Fibroblast of skin of left biceps (primary cell): ENCODE measurements at places on chromosomes 1 and 21.

GRCh38 chr1:106836708-106837107, 219.8 kb upstream of the PRMT6 start:
- no peak for DNase-seq

DNA sequence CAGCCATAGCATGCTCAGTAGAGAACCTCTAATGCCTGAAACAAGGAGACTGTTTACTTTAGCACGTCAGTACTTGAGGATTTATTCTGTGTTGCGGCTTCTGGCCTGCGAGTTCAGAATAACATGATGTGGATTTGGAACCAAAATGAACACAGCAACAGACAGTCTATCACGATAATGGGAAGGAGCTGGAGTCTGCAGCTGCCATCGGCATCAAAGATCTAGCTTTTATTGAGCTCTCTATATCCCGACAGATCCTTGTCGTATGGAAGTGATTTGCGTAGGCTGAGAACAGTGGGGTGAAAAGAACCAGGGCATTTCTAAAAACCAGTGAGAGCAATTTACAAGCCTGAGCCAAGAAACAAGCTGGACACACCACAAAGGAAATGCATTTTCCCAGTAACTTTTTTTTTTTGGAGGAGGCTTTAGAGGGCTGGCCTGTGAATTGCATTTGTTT, 294.2 kb downstream of the KIF26B start:
- no peak for DNase-seq

DNA sequence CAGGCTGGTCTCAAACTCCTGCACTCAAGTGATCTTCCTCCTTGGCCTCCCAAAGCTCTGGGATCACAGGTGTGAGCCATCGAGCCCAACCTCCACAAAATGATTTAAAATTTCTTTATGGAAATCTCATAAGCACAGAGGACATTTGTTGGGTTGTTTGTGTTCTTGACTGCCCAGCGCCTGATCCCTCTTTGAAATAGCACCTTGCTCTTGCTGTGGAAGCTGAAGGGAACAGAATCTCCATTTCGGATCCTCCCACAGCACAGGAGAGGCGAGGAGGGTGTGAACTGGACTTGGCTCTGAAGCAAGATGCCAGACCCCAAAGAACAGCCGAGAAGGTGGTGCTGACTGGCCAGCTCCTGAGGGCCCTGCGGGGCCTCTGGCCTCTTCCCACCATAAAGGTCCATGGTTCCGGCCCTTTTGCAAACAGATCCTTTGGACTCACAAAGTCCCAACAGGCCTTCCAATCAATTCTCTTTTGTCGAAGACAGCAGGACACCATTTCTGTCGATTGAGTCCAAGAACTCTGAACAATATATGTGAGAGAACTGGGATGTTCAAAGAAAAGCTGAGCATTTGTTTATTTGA, 45.6 kb upstream of the COA6 start:
- DNase-seq = no peak

DNA sequence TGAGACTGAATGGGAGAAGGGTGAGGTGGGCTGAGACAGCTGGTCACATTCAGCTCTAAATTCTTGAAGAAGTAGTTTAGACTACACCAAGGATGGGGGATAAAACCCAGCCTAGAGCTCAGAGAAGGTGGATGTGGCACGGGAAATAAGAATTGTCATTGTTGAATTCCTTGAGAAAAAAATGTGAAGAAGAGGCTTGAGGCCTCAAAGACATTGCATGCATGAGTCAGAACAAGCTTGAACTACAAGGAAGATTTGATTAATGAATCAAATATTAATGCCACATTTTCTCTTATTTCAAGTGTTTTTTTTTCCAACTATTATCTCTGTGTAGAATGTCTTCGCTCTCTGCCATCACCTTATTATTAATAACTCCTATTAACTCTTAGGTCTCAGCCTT, 58.9 kb downstream of the MAP3K7CL start:
- DNase-seq = no peak

- DNase-seq = no peak
Measured at GRCh38 chr1:236677641-236678235, 8.6 kb upstream of the ACTN2 start.

- no peak for DNase-seq
Measured at GRCh38 chr1:163444665-163445064, 122.9 kb downstream of the NUF2 start.

- DNase-seq = no peak
Measured at GRCh38 chr1:160064164-160064563, 5.8 kb downstream of the KCNJ10 start.

DNA sequence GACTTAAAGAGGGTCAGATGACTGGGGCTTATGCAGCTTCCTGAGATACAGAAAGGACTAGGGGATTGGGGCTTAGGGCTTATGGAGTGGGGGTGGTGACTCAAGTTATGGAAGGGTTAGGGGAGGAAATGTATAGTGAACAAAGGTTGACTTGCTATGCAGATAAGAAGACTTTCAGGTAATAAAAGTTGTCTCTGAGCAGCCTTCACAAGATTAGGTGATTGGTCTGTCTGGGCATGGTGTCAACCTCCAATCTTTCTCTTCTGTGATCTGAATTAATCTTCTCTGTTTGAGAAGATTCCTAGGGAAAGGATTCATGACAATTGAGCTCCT, 436.5 kb downstream of the SIPA1L2 start:
- DNase-seq = no peak

- DNase-seq = no peak
Measured at GRCh38 chr1:117112047-117112717, 9.4 kb downstream of the TRIM45 start.

- no peak for DNase-seq
Measured at GRCh38 chr1:61186753-61187152, 104.4 kb downstream of the NFIA start.

- no peak for DNase-seq
Measured at GRCh38 chr1:72280131-72280530, 2.2 kb downstream of the NEGR1 start.

- DNase-seq = no peak
Measured at GRCh38 chr1:221308534-221309511, 429.6 kb downstream of the HLX start.

DNA sequence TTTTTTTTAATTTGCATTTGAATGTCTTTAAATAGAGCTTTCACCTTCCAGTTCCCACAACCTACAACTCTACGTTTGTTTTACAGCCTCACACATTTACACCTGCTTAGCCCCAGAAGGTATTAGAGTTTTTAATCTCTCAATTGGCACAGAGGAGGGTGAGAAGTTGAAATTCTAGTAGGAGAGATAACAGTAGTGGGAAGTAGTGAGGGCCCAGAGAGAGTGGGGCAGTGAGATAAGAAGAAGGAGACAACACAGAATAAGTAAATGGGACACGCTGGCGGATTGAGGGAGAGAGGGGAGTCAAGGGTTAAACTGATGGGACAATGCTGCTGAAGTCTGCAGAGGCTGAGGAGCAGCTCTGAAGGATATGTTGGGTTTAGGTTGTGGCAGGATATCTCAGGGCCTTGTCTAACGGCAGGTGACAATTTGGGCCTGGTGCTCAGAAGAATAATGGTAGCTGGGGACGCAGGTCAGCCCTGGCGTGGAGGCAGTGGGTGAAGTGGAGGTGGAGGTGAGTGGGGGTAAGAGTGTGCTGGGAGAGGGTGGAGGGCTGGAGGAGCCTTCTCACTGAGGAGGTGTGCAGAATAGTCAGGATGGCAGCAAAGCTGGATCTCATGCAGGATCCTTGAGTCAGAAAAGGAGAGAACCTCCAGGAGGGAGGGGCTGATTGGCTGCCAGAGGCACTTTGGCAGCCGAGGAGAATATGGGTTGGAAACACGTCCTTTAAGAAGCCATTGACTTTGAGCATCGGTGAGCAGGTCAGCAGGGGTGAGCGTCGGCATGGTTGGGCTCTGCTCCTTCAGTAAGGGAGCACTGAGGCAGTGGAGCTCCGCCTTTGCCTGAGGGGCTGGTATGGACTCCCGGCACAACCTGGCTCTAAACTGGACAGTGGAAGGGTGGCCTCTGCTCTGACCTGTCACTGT, 72.9 kb downstream of the SYT6 start:
- DNase-seq = no peak

- DNase-seq = no peak
Measured at GRCh38 chr1:97385536-97386277, 535.1 kb downstream of the DPYD start.

GRCh38 chr1:178385662-178386061, 111.1 kb downstream of the CLEC20A start:
- no peak for DNase-seq

GRCh38 chr1:246565751-246566127, 322 bp downstream of the TFB2M start:
- DNase-seq = no peak

- no peak for DNase-seq
Measured at GRCh38 chr1:172469717-172470116, 25.8 kb upstream of the PIGC start.

DNA sequence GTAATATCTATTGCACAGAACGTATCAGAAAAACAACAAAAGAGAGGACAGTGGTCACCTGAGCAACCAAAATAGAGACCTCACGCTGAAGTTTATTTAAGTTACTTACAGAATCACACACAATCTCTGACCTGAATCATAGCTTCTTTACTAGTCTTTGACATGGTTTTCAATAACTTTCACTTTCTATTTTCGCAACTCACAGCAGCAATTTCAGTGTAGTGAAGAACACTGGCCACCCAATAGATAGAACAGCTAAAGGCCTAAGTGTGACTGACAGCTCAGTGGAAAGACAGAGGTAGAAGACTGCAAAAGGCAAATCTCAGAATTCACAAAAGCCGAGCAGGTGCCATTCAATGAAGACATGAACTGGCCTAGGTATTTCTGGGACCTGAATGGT, 435.6 kb upstream of the CHRM3 start:
- no peak for DNase-seq

DNA sequence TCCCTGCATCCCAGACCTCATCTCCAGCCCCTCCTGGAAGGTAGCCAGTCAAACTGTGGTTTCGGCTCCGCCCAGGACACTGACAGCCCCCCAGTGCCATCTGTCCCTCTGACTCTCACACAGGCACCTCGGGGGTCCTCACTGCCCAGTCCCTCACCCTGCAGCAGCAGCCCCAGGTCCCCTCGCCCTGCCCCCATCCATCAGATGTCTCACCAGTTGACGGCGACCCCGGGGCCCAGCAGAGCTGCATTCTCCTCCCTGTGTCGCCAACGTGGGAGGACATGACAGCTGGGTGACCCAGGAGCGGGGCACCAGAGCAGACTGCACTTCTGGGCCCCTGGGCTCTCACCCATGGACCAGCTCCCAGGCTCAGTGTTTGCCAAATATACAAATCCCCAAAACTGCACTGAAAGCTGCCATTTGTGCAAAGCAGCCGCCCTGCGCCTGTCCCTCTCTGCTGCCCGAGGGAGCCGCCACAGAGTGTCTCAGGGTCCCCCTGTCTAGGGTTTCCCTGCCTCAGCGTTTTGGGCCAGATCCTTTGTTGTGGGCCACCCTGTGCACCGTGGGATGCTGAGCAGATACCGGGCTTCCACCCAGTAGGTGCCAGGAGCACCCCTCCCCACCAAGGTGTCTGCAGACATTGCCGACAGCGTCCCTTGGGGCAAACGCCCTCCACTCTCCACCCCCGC, 48.2 kb downstream of the PRDM15 start:
- DNase-seq = no peak

DNA sequence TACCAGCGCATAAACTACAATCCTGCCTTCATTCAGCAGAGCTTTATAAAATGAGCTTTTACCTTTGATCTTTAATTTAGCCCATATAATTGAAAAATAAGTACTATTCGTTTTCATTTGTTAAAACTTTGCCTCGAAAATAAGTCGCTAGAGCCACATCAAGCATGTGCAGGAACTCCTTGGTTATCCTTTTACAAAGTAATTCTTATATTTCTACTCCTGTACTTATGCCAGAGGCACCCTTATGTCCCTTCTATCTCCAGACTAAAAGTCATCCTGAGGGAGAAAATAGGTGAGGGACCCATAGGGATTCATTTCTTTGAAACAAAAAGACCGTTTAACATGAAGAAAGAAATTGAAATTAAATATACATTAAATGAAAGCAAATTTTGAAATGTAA, 278.2 kb upstream of the C1orf105 start:
- DNase-seq = no peak

DNA sequence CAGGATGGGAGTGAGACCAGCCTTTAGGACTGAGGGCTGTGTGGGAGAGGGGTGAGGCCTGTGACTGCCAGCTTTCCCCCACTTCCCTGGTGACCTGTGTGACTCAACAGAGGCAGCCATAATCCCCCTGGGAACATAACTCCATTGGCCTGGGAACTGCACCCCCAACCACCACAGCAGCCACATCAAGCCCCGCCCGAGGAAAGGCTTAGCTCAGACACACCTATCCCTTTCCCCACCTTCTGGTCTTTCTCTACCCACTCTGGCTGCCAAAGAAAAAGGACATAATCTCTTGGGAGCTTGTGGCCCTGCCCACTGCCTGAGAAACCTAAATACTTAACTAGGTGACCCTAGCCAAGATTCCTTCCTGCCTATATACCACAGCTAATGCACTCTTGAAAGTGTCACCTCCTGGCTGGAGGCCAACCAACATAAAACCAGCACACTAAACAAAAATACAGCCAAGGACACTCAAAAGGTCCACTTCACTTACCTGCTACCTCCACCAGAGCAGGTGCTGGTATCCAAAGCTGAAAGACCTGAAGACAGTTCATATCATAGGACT, 406.6 kb upstream of the CAMK1G start:
- no peak for DNase-seq

GRCh38 chr21:38365521-38365920, 108.7 kb downstream of the KCNJ15 start:
- DNase-seq = no peak

- no peak for DNase-seq
Measured at GRCh38 chr1:19353596-19353995, 41.5 kb downstream of the SLC66A1 start.

GRCh38 chr1:198919667-198920398, 281.0 kb downstream of the PTPRC start:
- no peak for DNase-seq

DNA sequence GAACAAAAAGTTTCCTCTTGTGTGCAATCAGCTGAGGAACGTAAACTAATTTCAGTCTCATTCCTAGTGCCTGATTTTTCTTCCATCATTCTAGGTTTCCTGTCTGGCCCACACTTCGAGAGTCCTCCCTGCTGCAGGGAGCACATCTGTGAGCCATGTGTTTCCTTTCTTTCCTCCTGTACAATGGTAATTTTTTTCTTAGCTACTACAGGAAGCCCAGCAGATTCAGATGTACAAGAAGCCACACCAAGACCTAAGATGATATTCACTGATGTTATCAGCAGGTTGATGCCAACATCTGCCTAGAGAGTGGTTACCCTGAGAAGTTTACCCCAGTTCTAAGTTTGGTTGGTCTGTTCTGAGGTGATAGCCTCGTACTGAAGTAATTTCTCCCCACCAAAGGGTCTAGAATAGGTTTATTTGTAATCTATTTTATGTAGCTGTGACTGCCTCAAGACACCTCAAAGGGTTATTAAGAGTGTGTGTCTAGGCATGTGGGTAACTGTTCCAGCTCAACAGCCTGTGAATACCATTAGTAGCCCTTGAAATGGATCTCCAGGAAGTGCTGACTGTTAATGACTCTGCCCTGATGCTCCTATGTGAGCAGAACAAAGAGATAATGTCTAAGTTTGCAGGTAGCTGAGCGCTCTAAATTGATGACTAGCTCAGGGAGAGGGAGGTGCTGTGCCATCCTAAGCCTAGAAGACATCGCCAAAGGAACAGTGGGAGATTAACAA, 31.7 kb upstream of the CLDN14 start:
- peak; percentile 24 for DNase-seq

GRCh38 chr1:244207935-244208244, 156.8 kb downstream of the ZBTB18 start:
- no peak for DNase-seq
